Thoracic aorta (tissue), 2 donors: ENCODE measurements at places on chromosomes 6 and 20.

GRCh38 chr6:36777801-36778200 is 61.4 kb downstream of the CPNE5 start:
- no peak for DNase-seq

DNA sequence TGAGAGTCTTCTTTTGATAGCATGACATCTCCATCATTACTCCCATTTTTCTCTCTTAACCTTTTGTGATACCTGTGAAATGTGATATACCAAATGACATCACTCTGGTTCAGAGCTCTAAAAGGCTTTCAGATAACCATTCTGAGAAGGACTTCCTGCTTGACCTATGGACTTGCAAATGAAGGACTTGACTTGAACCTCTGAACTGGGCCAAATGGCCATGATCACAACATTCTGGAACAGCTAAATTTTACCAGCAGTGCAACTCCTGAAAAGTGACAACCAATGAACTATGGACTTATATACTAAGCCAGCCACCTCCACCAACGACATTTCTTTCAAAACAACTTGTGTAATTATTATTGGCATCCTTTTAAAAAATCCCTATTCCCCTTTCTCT is 1085.8 kb upstream of the CITED2 start:
- no peak for DNase-seq

DNA sequence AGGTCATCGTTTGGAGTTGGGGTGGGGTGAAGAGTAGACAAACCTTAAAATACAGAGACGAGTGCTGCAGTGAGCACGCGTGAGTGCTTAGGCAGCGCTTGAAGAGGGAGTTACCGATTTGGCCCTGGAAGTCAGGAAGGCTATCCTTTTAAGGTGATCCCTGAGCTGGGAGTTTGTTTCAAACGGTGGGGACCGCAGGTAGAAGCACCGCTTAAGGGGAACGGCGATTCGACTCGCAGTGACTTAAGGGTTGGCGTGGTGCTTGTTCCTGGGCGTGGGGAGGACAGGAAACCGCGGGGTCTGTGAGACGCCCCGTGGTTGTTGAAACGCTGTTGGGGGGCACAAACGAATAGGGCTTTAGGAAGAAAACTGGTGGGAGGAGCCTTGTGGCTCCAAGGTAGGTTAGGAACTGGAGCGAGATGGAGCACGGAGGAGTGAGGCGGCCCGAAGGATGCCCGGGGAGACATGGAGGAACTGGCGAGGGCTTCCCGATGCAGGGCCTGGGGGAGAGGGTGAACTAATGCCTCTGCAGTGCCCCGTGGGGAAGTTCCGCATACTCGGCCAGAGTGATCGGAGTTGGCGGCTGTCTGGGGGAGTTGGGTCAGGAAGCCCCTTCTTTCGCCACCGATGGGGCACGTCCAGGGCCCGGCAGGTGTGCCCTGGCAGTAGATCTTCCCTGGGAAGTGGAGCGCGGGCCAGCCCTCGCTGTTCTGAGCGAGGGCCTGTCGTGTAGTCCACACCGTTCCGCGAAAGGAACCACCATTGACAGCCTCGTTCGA is 1.3 kb upstream of the CDYL start:
- DNase-seq: no peak

- DNase-seq: no peak
These were observed 79.2 kb upstream of the RIPOR2 start for GRCh38 chr6:25014791-25015560.

GRCh38 chr20:37364927-37365272 is 19.0 kb downstream of the SRC start:
- no peak for DNase-seq

- DNase-seq: no peak
These were observed 57.0 kb downstream of the SMPDL3A start for GRCh38 chr6:122845916-122846612.

GRCh38 chr20:24723647-24724352 is 225.3 kb upstream of the CST7 start:
- DNase-seq: no peak

DNA sequence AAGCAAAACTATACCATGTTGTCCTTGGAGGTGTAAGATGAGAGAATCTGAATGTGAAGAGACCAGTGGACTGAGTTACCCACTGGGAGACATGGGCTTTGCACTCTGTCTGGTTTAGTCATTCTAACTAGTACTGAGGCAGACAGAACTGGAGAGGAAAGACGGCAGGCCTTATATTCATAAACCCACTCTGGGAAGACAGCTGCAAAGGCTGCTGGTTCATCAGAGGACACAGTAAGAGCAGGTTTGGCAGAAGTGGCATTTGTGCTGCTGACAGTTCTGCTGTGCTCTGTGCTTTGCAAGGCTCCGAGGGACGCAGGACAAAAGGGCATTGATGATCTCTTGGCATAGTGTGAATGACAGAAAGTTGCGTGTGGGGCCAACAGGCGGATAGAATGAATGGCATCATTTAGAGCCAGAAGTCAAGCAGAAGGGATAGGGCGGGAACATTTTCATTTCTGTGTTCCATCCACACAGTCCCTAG is 142.3 kb upstream of the TENT5A start:
- DNase-seq: no peak

DNA sequence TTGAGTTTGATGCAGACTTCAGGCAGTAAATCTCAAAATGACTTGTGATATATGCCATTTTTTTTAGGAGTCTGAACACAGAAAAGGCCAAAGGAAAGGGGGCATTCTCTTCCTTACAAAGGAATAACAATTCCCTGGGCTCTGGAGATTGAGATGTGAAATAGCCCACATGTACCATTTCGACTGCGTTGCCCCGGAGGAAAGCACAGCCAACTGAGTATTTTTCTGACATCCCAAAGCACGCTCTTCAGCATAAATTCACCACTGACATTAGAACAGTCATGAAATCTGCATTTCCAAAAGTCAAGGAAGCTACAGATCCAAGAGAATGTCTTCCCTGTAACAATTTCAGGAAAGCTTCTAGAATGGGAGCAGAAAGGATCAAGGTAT is 7.8 kb downstream of the ELOVL2 start:
- DNase-seq: no peak

DNA sequence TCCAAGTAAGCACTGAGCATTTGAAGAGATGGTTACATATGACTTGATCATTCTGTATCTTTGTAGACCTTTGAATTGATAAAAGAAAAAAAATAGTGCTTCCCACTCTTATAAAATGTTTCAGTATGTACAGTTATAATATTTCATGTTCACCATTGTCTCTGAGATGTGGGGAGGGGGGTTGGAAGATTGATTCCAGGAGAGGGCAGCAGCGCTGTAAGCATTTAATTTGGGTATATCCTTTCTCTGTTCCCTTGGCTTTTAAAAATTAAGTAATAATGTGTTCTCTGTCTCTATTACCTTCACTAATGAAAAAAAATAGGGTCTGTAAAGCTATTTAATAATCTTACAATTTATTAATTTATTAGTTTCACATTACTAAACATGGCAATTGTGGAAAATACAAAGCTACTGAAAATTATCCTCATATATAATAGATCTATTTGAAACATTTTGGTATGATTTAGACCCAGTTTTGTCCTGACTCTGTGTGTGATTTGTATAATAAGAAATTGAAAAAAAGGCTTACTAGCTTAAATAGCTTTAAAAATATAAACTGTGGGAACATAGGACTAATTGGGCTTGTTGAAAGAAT is 341.2 kb downstream of the CDKAL1 start:
- no peak for DNase-seq

GRCh38 chr20:47557218-47557617 is 55.5 kb downstream of the NCOA3 start:
- no peak for DNase-seq

DNA sequence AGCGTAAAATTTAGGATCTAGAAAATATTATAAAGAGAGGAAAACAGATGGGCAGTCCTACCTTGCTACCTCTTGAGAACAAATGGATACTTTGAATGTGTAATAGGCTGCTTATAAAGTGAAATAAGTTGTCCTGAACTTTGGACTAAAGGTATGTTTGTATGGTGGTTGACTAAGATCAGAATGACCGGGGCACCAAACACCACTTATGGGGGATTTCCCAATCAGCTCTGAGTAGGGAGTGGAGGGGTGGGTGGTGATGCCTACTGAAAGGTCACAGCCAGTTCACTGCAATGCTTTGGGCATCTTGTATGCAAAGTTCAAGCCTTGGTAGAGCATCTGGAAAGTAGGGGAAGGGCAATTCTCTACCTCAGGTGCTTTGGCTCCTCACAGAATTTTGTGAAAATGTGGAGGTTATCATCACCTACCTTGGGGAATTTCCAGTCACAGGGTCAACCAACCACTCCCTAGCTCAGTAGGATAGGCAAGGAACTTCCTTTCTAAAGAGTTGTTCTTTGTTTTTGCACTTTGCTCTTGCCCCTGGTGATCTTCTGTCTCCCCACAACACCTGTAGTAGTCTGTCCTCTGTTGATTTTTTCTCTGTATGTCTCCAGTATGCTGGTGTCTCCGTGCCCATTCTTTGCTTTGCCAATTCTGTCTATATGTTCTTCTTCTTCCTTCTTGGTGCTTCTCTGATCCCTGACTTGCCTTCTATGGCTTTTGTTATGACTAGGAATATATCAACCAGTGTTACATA is at the start of gene TRIM31:
Gene TRIM31 (minus strand): TSS at position 88 of the 757 bp plus-strand sequence. CDS start 285 bp downstream, outside the sequence.
- no peak for DNase-seq

- DNase-seq: no peak
These were observed 714 bp upstream of the MYLK2 start for GRCh38 chr20:31818376-31818908.

DNA sequence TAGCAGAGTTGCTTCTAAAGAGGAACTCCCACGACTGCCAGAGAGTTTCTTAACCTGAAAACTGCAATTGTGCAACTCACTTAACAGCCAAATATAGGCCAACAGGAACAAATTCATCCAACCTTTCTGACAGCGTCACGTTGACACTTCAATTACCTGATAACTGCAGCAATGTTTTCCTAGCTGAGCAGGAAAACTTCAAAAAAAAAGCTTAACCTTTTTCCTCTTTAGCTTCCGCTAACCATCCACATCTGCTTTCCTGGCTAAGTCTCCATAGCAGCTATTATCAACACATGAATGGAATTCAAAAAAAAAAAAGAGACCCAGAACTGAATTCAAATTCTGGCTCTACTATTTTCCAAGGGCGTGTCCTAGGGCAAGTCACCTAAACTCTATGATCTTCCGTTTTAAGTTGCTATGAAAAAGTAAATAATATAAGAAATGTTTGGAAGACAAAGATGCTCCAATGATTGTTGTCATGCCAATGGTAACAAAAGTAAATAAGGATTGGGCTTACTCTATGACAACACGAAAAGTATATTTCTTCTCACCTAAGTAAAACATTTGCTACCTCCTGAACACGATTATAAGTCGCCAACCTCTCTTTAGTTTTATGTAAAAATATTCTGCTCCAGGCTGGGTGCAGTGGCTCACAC is 524.6 kb upstream of the JARID2 start:
- no peak for DNase-seq

DNA sequence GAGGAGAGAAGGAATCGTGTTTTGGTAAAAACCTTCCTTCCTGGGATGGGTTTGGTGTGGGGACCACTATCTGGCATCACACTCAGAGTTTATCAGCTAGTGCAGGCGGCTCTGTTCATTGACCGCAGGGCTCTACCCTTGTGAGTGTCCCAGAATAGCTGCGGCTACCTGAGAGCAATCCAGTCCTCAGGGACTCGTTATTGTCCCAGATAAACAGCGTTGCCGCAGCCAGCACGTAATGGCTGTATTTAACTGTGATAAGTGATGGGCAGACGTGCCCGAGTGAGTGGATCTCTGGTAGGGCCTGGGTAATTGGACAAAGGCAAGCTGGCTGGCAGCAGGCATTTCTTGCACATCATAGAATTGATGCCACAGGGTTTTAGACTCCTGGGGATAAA is 163.3 kb downstream of the SOBP start:
- DNase-seq: no peak

- no peak for DNase-seq
These were observed 5.2 kb downstream of the ZNFX1 start for GRCh38 chr20:49272654-49273053.

GRCh38 chr6:35396991-35397390 is 54.6 kb downstream of the PPARD start:
- no peak for DNase-seq

DNA sequence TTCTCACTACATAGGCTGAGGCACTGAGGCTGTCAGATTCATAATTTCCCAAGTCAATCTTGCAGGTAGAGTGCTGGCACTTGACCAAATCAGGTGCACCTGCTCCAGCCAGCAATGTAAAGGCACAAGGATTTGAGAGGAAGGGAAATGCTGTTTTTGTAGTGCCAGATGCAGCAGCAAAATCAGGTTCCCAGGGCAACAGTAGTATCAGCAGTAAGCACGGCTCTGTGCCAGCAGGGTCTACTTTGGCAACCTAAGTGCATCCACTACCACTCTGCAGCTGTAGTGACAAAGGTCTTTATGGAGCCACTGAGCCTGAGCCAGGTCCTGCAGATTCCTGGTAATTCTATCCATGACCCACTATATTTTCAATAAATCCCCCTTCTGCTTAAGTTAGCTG is 329.5 kb downstream of the TPBG start:
- no peak for DNase-seq

DNA sequence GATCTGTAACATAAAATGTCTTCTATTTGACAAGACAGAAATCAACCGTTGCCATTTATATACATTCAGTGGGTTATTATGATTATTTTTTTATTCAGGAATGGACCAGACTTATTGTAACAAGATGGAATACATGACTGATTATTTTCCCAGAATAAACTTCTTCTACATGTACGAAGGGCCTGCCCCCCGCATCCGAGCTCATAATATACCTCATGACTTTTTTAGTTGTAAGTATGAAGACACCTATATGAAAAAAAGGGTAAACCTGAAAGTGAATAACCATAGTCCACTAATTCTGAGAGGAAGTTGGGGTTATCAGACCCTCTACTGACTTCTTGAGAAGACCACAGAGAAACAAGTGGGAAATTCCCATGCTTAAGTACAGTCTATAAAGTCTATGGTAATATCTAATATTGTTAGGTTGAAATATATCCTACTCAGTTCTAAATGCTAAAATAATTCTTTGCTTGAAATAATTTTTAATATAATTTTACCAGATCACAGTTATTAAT is 15.9 kb downstream of the OR2A4 start:
- no peak for DNase-seq

GRCh38 chr6:15474196-15474595 is 188.6 kb downstream of the DTNBP1 start:
- DNase-seq: no peak

- no peak for DNase-seq
These were observed 164.2 kb upstream of the AKAP12 start for GRCh38 chr6:151075527-151075926.

DNA sequence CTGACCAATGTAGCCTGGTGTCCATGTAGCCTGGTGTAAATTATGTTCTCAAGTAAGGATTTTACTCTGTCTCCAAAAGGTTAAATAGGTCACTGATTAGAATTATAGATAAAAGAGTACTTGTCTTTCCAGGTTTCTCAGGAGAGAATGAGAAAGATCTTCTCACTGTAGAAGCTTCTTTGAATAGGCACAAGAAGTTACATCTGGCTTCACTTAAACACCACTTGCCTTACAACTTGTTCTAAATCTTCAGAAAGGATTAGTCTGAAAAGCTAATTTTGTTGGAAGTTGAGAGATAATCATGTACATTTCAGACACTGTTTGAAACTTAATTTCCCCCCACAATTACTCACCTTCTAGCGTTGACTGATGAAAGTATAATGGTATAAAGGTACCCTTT is 275.3 kb downstream of the FARS2 start:
- no peak for DNase-seq

- DNase-seq: no peak
These were observed 70.1 kb upstream of the AFDN start for GRCh38 chr6:167756597-167756996.
